Upper lobe of left lung (tissue), 6 donors: ENCODE measurements at places on chromosomes 1 and 21.
A peak's percentile ranks its signal among the peaks of the same experiment; 100 is the strongest.

GRCh38 chr1:200739702-200740570 lies 1.2 kb downstream of the CAMSAP2 start:
- no peak for DNase-seq

- no peak for DNase-seq
Observed at GRCh38 chr1:84985365-84985764, 11.5 kb downstream of the MCOLN2 start.

GRCh38 chr21:42381347-42381984 lies 14.4 kb downstream of the TMPRSS3 start:
- DNase-seq, result peak; percentile 73

DNA sequence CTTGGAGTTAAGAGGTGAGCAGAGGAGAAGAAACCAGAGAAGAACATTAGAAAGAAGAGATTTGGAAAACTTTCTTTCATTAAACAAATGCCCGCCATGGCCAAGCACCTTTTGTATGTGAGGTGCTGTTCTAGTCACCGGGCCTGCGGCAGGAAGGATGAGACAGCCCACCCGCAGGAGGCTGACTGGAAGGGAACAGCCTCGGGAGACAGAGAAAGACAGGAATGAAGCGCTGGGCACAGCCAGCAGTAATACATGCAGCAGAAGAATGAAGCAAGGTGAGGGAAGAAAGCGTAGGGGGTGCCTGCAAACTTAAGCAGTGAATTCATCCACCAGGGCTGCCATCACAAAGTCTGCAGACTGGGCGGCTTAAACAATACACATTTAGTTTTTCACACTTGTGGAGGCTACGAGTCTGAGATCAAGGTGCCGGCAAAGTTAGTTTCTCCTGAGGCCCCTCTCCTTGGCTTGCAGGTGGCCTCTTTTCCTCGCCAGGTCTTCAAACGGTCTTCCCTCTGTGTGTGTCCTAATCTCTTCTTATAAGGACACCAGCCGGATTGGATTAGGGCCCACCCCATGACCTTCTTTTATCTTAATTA lies 188.1 kb downstream of the PSMG1 start:
- no peak for DNase-seq

GRCh38 chr1:27258598-27258997 lies 24.2 kb downstream of the WDTC1 start:
- no peak for DNase-seq

- no peak for DNase-seq
Observed at GRCh38 chr1:181086926-181087325, 1.6 kb upstream of the IER5 start.

- no peak for DNase-seq
Observed at GRCh38 chr1:214316593-214316992, 35.6 kb downstream of the SMYD2 start.
